ENCODE measurements at places on chromosomes 13 and 19.

- no peak for DNase-seq
Observed at GRCh38 chr19:49727217-49728030, 35.7 kb downstream of the TSKS start.

- no peak for DNase-seq
Observed at GRCh38 chr19:50590191-50590590, 22.0 kb upstream of the LRRC4B start.

- no peak for DNase-seq
Observed at GRCh38 chr19:35397064-35397463, 26.2 kb downstream of the GPR42 start.

GRCh38 chr19:52237771-52238400 lies 31.5 kb upstream of the ZNF766 start:
- DNase-seq: peak; percentile 63

DNA sequence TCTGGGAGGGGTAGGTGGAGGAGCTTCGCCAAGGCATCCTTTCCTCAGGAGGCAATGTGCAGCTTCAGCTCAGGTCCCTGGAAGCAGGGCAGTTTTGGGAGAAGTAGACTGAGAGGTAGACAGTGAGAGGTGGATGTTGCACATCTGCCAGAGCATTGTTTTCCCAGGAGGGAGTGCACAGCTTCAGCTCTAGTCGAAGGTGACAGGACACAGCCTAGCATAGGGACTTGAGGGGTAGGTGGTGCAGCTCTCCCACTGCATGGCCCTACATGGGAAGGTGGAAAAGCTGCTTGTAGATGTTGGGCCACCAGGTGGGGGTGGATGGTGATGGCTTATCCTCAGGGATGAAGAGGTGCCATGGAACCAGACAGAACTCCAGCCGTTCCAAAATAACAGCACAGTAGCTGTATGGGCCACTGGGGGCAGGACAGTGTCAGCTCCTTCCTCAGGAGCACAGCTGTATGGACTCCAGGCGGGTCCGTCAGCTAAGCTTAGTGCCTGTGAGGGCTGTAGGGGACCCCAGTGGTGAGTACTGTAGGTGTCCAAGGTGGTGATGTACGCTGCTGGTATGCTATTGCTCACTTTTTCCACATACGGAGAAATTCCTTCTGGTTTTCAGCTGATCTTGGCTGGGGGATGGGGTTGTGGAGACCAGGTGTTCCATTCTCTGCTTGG lies 17.4 kb upstream of the ZNF543 start:
- no peak for DNase-seq

DNA sequence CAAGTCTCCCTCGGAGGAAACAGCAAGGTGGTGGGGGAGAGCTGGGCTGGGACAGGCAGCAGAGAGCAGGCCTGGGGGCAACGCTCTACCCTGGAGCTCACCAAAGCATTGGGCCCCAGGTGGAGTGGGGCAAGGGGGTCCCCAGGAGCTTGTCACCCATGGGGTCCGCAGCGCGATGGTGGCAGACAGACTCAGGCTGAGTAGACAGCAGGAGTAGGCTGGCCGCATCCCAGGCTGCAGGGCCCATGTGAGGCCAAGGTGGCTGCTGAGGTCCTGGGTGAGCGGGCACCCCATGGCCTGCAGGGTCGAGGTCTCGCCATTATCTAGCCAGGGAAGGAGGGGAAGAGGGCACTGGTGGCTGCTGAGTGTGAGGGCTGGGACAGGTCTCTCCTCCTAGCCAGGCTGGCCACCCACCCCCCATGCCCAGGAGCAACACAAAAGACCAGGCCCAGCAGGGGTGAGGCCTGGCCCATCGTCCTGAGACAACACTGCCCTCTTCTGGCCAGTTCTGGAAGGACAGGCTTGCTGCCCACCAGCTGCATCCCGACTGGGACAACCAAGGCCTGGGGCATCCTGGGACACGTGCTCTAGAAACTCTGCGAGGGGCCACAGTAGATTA lies 33.1 kb downstream of the CEBPG start:
- peak; percentile 85 for DNase-seq

DNA sequence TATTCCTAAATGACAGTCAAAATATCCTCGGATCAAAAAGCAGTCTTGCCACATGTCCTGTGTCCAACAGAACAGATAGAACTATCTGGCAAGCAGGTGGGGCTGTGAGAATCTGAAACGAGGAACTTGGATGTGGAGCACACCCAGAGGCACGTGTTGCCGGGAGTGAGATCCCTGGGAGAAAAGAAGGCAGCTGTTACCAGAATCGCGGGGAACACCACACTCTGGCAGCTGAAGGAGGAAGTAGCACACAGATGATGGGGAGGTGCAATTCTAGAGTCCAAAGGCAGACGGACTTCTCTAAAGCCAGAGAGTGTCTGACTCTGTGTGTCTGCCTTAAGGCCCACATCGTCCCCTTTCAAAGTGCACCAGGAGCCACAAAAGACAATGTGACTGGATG lies 22.3 kb downstream of the SLC7A1 start:
- no peak for DNase-seq

GRCh38 chr19:53034948-53035675 lies 9.4 kb upstream of the ERVV-2 start:
- no peak for DNase-seq

DNA sequence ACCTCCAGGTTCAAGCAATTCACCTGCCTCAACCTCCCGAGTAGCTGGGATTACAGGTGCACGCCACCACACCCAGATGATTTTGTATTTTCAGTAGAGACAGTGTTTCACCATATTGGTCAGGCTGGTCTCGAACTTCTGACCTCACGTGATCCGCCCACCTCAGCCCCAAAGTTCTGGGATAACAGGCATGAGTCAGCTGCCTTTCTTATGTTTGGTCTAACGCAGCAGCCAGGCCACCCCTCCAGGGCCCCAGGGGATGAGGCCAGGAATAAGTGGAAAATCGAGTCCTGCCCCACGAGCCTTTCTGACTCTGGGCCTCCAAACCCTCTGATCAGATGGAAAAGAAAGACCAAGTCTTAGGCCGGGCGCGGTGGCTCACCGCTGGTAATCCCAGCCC lies 44.5 kb downstream of the CERS4 start:
- DNase-seq: no peak

- no peak for DNase-seq
Observed at GRCh38 chr13:30712536-30713532, 22.5 kb upstream of the ALOX5AP start.

DNA sequence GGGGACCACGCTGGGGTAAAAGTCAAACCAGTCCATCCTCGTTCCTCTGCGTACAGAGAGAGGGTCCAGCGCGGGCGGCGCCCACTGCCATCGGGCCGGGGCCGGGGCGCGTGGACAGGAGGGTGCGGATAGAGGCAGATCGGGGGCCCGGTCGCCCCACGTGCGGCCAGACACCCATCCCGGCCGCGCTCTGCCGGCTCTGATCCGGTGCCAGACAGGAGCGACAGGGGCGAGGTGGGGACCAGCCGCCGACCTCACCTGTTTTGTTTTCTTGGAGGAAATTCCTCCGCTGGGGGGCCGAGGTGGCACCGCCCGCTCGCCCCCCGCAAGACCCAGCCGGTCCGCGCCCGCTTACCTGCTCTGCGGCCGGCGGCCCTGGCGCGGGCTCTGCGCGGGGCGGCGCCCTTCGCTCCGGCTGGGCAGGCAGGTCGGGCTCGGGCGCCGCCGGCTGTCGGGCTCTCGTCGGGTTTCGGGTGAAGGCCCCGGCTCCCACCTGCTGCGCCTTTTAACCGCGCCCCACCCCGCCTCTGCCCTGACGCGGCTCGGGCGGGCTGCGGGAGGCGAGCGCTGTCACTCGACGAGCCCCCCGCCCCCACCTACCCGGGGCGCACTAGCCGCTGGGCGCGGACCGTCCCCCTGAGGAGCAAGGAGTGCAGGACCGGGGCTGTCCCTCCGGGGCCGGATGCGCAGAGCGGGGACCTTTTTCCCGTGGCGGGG lies at the start of gene GJB6:
Gene GJB6 (minus strand): TSS at position 481 of the 717 bp plus-strand sequence. CDS start 8,839 bp downstream, outside the sequence.
- DNase-seq: no peak

- DNase-seq: no peak
Observed at GRCh38 chr13:77896536-77896935, 22.1 kb downstream of the EDNRB start.

- DNase-seq: no peak
Observed at GRCh38 chr13:97274829-97275649, 52.9 kb downstream of the MBNL2 start.

GRCh38 chr13:101751488-101751887 lies 299.0 kb downstream of the ITGBL1 start:
- no peak for DNase-seq

- no peak for DNase-seq
Observed at GRCh38 chr13:26656919-26657318, 99.4 kb downstream of the WASF3 start.

- no peak for DNase-seq
Observed at GRCh38 chr13:39483326-39483725, 119.7 kb downstream of the LHFPL6 start.

DNA sequence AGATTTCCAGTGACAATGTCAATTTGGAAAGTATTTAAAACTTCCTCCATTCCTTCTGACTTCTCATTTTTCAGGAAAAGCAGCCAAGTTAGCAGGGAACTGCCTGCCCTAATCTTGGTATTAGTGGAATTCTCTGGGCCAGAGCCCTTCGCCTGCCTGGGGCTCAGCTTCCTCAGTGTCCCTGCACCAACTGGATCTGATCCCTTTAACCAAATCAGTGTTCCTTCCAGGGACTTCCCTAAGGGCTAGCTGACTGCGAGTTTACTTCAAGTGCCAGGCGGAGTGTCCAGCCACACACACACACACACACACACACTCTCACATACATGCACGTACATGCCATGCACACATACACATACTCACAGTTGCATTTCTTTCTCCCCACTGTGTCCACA lies 20.0 kb downstream of the RAB20 start:
- DNase-seq: no peak

- no peak for DNase-seq
Observed at GRCh38 chr13:76440568-76440967, 445.6 kb downstream of the KCTD12 start.

DNA sequence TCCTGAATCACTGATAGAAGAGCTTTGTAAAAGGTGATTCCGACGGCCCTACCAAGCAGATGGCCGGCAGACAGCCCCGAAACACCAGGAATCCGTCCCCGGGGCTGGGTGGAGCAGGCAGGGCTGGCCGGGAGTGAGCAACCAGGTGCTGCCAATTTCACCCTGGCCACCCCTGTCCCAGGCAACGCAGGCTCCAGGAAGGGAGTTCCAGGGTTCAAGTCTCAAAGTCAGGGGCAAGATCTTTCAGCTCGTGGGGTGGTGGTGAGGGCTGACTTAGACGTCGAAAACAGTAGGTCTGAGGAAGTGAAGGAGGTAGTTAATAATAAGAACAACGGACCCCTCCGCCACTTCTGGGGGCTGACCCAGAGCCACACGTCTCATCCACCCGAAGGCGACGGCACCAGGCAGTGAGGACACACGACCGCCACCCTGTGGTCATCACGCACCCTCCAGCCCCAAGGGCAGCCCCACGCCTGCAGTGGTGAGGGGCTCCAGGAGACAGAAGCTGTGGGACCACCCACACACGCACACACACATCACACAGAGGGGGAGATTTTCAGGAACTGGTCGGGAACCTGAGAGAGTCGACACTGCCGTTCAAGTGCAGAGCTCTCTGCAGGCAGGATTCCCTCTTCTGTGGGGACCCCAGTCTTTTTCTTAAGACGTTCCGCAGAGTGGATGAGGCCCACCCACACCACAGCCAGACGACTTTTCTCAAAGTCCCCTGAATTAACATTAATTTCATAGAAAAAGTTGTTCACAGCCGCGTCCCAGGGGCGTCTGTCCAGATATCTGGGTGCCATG lies 67.2 kb downstream of the SPACA7 start:
- DNase-seq: peak; percentile 34

- DNase-seq: no peak
Observed at GRCh38 chr13:92830821-92831220, 395.8 kb upstream of the GPC6 start.

DNA sequence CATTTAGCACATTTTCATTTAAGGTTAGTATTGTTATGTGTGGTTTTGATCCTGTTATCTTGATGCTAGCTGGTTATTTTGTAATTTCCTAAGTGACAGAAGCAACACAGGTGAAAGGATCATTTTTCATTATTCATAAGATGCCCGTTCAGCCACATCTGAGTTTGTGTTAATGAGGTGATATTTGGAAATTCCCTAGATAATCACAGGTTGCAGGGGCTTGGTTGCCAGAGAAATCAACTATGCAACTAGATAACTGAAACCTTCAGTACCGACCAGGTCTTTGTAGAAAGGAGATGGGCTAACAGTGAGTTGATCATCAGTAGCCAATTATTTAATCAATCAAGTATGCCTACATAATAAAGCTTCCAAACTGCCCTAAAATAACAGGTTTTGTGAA lies 121.3 kb upstream of the UFM1 start:
- DNase-seq: no peak

DNA sequence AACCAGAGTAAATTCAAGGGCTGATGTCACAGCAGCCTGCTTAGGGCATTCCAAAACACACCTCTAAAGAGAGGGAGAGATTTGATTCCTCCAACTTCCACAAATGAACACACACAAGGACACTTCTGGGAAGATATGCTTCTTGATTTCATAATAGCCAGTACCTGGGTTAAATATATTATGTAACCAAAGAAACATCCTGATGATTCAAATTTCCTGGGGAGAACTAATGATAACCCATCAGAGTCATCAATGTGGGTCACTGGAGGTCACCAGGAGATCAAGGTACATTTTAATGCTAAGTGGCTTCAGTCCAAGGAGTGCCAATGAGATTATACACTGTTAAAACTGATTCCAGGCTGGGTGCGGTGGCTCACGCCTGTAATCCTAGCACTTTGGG lies 54.0 kb upstream of the DOCK9 start:
- no peak for DNase-seq

DNA sequence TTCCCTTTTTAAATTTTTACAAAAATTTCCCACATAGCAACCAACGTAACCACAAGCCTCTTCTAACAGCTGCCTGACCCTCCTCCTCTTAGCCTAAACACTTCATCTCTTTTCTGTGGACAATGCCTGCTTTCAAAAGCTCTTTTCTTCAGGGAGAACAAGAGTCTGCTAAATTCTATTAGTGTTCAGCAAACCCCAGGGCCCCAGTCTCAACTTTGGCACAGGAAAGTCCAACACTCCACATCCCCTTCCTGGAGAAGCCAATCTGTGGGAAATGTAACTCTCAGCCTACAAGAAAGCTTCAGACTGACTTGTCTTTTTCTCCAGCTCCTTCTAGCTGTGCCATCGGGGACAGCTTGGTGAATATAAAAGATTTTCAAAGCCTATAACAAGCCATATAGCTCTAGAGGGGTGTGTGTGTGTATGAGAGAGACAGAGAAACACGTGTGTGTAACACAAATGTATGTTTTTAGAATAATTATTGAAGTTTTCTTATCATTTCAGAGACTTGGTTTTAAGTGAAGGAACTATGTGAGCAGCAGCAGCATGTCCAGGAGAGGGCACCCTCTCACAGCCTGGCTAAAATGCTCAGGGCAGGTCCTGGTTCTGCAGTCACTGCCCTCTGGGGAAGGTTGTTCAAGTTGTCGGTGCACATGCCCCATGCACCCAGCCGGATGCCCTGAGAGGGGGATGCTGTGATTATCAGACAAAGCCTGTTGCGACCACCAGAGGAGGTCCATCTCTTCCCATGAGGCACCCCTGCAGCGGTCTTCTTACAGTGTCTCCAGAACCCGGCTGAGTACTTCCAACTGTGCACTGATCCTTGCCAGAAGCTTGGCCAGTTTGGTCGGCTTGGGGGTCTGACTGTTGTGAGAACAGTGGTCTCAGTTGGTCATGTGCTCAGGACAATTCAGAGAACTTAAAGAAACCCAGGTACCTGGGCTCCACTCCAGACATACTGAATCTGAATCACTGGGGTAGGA lies 34.4 kb downstream of the CCDC70 start:
- peak; percentile 47 for DNase-seq
